Cardiac septum (tissue), 1 donor: ENCODE measurements at places on chromosomes 1 and 21. TPM values are rescaled to one million over a fixed set of nuclear protein-coding genes. Genes with fewer than 3 reads are reported as not detected.

The OR2W3 gene
- total RNA-seq = not detected

The CYP4X1 gene
- 0.86 TPM for total RNA-seq

The TNFSF4 gene
- total RNA-seq = 0.22 TPM

The FCGR2B gene
- total RNA-seq = 5.6 TPM

The NPR1 gene
- total RNA-seq = 14.9 TPM

The BRDT gene
- total RNA-seq = not detected

The KMO gene
- total RNA-seq = 0.13 TPM

The SRP9 gene
- total RNA-seq = 182 TPM

The TCHH gene
- total RNA-seq = 0.05 TPM

The TAS1R1 gene
- total RNA-seq = not detected

The UBE2U gene
- total RNA-seq = not detected

The TDRD5 gene
- not detected for total RNA-seq

The MAN1C1 gene
- 16.7 TPM for total RNA-seq

The DNAH14 gene
- total RNA-seq = 2.2 TPM

The SH2D2A gene
- total RNA-seq = 1.4 TPM

The G0S2 gene
- total RNA-seq = 246 TPM

The KRTAP11-1 gene
- not detected for total RNA-seq

The IRF2BP2 gene
- total RNA-seq = 65.6 TPM

The SH2D1B gene
- not detected for total RNA-seq

The FALEC gene
- 0.46 TPM for total RNA-seq

The CD48 gene
- 1.00 TPM for total RNA-seq

The ALPL gene
- 20.3 TPM for total RNA-seq

The CLCN6 gene
- total RNA-seq = 26.3 TPM

The PAPPA2 gene
- total RNA-seq = 1.4 TPM

The SMIM11 gene
- 23.8 TPM for total RNA-seq

The NID1 gene
- 42.1 TPM for total RNA-seq

The VWA1 gene
- 35.3 TPM for total RNA-seq

The OVAAL gene
- total RNA-seq = 6.3 TPM

The MPL gene
- 1.6 TPM for total RNA-seq

The HSD11B1 gene
- 15.0 TPM for total RNA-seq

The LRRC71 gene
- not detected for total RNA-seq

The C1QC gene
- 38.6 TPM for total RNA-seq

The TACSTD2 gene
- 0.11 TPM for total RNA-seq

The S1PR1 gene
- total RNA-seq = 57.9 TPM

The ZBTB7B gene
- 41.9 TPM for total RNA-seq

The PLA2G2D gene
- total RNA-seq = not detected

The ERG gene
- total RNA-seq = 15.5 TPM

The IFI44 gene
- total RNA-seq = 8.2 TPM

The UBE2J2 gene
- total RNA-seq = 37.2 TPM

The SLAMF9 gene
- not detected for total RNA-seq

The IGFN1 gene
- total RNA-seq = 0.05 TPM

The FCRL6 gene
- 0.16 TPM for total RNA-seq

The CFAP74 gene
- total RNA-seq = not detected

The TTC22 gene
- 0.08 TPM for total RNA-seq

The DVL1 gene
- total RNA-seq = 96.2 TPM

The FTCD gene
- 0.83 TPM for total RNA-seq

The FRRS1 gene
- 4.0 TPM for total RNA-seq

The TTC39A gene
- 20.3 TPM for total RNA-seq

The CENPF gene
- 0.67 TPM for total RNA-seq

The YRDC gene
- total RNA-seq = 6.3 TPM

The AKNAD1 gene
- not detected for total RNA-seq

The PGLYRP4 gene
- total RNA-seq = not detected

The PYCR2 gene
- total RNA-seq = 68.6 TPM

The CAPN9 gene
- total RNA-seq = 0.38 TPM

The SEC16B gene
- 1.3 TPM for total RNA-seq

The RALGPS2 gene
- 5.1 TPM for total RNA-seq

The UBAP2L gene
- 111 TPM for total RNA-seq

The LRRC38 gene
- 0.73 TPM for total RNA-seq

The LMOD1 gene
- total RNA-seq = 9.6 TPM

The FDPS gene
- 83.1 TPM for total RNA-seq
